Fibroblast of skin of left biceps (primary cell): ENCODE measurements at places on chromosomes 7 and 10.

DNA sequence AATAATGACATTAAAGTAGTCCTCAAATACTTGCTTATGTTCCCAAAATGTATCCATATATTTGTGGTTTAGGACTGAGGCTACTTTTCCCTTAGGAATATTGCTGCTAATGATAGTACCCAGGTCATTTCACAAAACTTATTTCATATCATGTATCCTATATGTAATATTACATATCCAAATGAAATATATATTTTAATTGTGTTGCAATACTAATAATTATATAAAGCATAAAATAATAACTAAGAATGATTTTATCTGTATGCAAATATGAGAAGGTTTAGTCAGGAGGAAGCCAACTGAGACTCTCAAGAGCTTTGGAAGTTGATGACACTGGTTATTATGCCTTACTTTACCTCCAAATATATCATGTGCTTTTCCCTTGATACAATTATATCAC is 231.5 kb upstream of the KLF14 start:
- DNase-seq, result no peak

- no peak for DNase-seq
Measured at GRCh38 chr10:125843603-125844329, 20.4 kb downstream of the BCCIP start.

DNA sequence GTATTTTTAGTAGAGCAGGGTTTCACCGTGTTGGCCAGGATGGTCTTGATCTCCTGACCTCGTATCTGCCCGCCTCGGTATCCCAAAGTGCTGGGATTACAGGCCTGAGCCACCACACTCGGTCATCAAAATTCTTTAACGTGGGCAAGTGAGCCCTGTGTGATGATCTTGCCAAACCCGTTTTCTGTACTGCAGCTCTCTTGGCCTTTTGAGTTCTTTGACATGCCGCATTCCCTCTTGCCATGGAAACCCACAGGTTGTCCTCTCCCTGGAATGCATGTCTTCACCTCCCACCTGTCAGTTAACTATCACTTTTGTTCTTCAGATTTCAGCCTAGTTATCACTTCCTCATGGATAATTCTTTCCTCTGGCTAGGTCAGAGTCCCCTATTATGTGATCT is 5.0 kb downstream of the NUP205 start:
- DNase-seq, result no peak

GRCh38 chr10:67519434-67519833 is 176.6 kb downstream of the CTNNA3 start:
- no peak for DNase-seq

DNA sequence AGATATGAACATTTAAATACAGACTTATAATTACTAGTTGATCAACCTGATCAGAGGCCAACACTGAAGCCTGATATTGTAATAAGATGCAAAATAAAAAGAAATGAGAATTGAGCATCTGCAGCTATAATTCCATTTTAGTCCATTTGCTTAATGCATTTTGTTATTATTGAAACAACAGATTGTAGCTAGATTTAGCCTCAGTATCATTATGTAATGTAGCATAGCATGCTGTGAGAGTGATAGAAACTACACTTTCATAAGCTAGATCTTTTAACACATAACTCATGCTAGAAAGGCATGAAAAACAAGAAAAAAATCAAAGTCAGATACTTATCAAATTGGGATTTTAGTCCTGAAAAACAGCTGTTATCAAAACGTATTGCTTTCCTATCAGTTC is 292.7 kb upstream of the ADARB2 start:
- DNase-seq, result no peak

GRCh38 chr7:108403597-108404217 is 52.5 kb downstream of the NRCAM start:
- DNase-seq, result no peak

DNA sequence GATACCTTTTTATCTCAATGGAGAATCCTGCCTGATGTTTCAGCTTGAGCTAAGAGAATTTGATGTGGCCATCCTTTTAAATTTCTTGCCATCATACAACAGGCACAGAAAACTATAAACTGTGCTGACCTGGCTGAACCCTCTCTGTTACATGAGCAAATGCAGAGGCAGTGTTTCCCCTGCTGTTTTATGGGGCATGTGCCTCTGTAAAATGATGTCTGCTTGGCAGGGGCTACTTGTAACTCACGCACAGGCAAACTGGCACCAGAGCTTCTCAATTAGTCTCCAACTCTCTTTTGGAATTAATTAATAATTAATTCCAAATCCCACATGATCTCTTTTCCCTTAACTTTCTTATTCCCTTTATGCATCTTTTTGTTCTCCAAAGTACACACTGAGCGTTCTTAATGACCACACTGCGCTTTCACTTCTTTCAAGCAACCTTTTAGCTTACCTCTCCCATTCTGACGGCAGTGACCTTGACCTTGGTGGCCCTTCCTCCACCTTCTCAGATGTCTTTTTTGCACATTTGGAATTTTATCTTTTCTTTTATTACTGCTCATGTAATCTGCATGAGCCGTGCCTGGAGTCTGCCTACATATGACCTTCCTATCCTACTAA is 334.0 kb downstream of the PLXNA4 start:
- DNase-seq, result no peak

GRCh38 chr7:77989981-77990566 is 191.5 kb downstream of the PHTF2 start:
- DNase-seq, result no peak

- no peak for DNase-seq
Measured at GRCh38 chr10:129545261-129545660, 78.2 kb downstream of the MGMT start.

GRCh38 chr10:31770307-31770902 is 158.2 kb downstream of the ARHGAP12 start:
- no peak for DNase-seq

GRCh38 chr10:95601116-95601719 is 40.0 kb upstream of the SORBS1 start:
- peak; percentile 42 for DNase-seq

DNA sequence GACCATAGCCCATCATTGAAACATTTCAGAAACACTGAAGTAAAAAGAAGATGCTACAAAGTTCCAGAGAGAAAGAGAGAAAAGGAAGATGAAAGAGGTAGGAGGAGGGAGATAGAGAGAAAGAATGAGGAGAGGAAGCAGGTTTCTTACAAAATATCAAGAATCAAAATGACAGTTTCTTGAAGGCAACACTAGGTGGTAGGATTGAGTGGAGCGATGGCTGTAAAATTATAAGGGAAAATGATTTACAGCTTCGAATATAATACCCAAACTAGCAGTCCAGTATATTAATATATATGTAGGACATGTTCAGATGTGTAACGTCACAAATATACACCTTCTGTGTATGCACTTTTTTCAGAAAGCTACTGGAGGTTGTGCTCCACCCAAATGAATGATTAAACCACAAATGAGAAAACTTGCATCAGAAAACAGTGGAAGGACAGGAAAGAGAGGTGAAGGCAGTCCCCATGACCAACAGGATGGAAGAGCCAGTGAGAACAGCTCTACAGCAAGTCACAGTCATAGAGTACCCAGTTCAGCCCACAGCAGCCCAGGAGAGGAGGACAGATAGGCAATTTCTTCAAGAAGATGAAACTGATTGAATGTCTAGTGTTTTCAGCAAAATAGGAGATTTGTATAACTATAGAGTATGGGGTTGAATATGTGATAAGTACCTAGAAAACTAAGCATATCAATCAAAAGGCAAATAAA is 151.5 kb upstream of the TARP start:
- no peak for DNase-seq

DNA sequence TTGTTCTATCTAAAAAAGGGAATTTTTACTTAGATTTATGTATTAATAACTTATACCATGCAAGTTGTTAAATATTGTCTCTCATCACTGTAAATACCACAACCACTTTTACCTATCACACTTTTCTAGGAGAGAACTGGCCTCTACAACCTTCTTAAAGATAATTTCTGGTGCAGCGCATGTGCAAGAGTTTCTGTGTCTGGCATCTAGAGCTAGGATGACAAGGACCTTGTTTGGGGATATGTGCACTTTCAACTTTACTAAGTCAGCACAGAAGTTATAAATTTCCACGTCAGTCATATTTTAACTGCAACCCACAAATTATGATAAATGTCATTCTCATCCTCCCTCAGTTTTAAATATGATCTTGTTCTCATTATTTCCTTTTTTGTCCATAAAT is 156.9 kb upstream of the ADCY1 start:
- no peak for DNase-seq

DNA sequence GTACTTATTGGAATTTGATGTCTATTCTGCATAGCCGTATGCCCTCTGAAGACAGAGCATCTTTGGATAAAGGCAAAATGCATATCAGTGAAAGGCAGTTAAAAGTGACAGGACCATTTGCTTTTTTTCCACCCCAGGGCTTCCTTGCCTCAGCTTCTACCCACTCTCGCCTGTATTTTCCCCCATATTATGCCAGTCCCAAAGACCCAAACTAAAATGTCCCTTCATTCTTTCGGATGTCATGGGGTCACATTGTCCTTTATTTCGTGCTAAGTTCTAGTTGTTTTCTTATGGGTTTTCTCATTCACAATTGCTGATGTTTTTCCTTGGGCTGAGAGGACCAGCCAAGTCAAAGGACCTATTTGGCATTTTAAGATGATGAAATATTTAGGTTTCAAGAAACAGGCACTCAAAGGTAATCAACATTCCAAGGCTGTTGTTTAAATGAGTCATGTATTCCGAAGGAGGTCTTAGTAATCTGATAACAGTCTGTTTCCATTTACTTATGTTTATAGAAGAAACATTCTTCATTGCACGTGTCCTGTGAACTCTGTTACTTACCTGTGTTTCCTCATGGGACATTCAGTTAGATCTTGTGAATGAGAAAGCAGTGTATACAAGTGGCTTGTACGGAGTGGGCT is 74.1 kb downstream of the DNAH11 start:
- no peak for DNase-seq

DNA sequence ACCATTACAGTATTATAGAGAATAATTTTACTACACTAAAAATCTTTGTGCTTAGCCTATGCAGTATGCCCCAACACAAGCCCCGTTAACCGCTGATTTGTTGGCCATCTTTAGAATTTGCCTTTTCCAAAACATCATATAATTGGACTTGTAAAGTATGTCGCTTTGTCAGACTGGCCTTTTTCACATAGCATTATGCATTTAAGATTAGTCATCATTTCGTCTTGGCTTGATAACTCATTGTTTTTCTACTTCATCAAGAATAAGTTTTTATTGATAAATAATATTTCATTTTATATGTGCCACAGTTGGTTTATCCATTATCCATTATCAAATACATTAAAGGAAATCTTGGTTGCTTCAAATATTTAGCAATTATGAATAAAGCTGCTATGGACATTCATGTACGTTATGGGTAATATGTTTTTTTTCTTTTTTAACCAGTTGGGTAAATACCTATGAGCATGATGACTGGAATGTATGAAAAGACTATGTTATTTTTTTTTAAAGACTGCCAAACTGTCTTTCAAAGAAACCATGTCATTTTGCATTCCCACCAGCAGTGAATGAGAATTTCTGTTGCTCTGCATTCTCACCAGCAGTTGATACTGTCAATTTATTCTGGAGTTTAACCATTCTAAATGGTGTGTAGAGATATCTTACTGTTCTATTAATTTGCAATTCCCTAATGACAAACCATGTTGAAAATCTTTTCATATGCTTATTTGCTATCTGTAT is 273.1 kb upstream of the KCND2 start:
- no peak for DNase-seq

DNA sequence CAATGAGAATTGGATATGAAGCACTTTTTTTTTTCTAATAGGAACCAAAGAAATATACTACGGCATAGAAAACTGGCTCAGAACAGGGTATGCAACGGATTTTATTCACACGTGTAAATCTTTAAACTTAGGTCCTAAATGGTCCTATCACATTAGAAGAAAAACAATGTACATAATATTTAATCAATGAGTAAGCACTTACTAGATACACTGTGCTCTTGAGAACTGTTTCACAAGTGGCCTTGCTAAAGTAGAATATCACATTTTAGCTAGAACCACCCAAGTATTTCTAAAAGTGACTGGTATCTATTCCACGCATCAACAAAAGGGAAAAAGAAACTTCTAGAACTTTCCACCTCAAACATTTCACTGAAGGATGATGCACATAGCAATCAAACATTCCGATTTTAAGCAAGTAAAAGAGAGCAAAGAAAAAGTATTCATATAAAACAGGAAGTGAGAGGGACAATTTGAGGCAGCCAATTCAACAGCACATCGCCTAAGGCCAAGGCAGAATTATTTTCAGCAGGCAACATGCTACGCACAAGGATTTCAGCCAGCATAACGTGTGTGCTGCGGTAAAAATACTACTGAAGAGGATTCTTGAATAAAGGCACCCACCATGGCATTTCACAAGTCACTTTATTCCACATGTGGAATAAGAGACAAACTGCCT is 55.8 kb downstream of the PARD3 start:
- DNase-seq, result no peak

DNA sequence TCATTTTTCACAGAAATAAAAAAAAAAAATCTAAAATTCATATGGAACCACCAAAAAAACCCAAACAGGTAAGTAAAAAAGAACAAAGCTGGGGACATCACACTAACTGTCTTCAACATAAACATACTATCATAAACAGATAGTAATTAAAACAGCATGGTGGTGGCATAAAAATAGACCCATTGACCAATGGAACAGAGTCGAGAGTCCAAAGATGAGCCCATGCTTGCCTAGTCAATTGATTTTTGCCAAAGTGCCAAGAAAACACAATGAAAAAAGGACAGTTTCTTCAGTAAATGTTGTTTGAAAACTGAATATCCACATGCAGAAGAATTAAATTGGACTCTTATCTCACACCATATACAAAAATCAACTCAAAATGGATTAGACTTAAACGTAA is 513.2 kb upstream of the PHF14 start:
- DNase-seq, result no peak

- no peak for DNase-seq
Measured at GRCh38 chr7:127689194-127689772, 37.3 kb downstream of the SND1 start.

GRCh38 chr7:48718731-48719378 is 205.5 kb upstream of the CDC14C start:
- DNase-seq, result no peak

- DNase-seq, result no peak
Measured at GRCh38 chr10:43570971-43571370, 3.4 kb downstream of the ZNF239 start.
